ENCODE measurements at places on chromosomes 2 and 18. TPM values are rescaled to one million over a fixed set of nuclear protein-coding genes. Genes with fewer than 3 reads are reported as not detected.

The LIMS2 gene
- 1.1 TPM for total RNA-seq

The DSG1 gene
- total RNA-seq: not detected

The PEX13 gene
- total RNA-seq: 34.8 TPM

The SLC9A4 gene
- total RNA-seq: not detected

The LRRTM1 gene
- total RNA-seq: not detected

The HNMT gene
- 14.2 TPM for total RNA-seq

The IL37 gene
- total RNA-seq: not detected

The EVA1A gene
- 89.2 TPM for total RNA-seq

The ALPI gene
- total RNA-seq: not detected

The TBC1D8 gene
- 1.3 TPM for total RNA-seq

The IL1RL1 gene
- under 0.01 TPM for total RNA-seq

The VIL1 gene
- not detected for total RNA-seq

The TPO gene
- not detected for total RNA-seq

The FKBP1B gene
- 10.2 TPM for total RNA-seq

The ZNF385B gene
- total RNA-seq: not detected

The AP1S3 gene
- total RNA-seq: 5.8 TPM

DNA sequence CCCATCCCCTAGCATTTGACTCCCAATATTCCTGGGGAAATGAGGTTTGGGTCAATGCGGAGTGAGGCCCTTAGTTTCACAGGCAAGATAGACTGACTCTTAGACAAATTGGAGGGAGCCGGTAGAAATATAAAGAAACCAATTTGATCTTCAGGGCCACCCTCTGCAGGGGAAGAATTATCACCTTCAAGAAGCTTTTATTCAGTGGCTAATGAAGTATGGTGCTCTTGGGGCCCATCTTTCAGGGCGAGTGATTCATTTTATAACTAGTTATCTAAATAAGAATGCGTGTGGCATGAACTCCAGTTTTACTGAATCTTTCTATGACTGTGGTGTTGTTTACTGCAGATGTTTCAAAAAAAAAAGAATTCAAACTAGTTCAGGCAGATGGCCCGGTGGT, 88.4 kb downstream of the LYPD1 start:
- no peak for DNase-seq

DNA sequence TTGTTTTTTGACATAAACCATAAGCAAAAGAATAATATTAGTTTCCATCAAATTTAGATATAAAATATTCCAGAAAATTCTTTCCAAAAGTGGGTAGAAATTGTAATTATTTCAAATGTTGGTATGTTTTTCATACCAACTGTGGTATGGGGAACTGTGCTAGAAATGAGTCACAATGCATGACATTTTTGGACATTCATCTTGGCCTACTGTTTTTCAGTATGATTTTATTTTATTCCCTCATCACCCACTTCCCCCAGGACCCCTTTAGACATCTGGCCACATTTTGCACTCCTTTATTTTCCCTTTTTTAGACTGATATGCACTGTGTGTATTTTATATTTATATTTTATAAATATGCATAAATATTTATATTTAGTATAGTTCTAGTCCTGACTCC, 97.1 kb downstream of the DPP4 start:
- no peak for DNase-seq

DNA sequence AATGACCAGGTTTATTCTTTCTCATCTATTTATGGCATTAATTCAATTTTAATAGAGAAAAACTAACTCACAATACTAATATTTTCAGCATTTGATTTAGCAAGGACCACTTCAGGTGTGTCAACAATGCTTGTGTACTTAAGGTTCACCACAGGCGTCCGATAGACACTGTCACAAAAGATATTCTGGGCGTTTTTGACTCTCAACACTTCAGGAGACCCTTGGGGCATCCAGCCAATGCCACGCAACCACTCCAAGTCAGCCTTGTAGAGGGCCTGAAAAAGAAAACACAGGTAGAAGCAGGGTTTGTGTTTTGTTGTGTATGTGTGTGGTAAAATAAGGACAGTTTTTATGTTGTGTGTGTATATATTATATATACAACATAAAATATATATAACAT, 158.2 kb downstream of the NEB start:
- no peak for DNase-seq

- DNase-seq: peak; percentile 78
Measured at GRCh38 chr2:27890146-27890923, at the start of the genes BABAM2 and RBKS. Gene BABAM2 (plus strand): TSS chr2:27890729. CDS start chr2:27894557, 3,828 bp downstream. Gene RBKS (minus strand): TSS chr2:27890387. CDS start chr2:27890345, 42 bp downstream.

- DNase-seq: no peak
Measured at GRCh38 chr18:56727399-56727798, 76.2 kb downstream of the WDR7 start.

GRCh38 chr2:16678964-16679363, 13.3 kb upstream of the CYRIA start:
- no peak for DNase-seq

- DNase-seq: peak; percentile 35
Measured at GRCh38 chr2:72494392-72494791, 331.4 kb downstream of the EXOC6B start.

DNA sequence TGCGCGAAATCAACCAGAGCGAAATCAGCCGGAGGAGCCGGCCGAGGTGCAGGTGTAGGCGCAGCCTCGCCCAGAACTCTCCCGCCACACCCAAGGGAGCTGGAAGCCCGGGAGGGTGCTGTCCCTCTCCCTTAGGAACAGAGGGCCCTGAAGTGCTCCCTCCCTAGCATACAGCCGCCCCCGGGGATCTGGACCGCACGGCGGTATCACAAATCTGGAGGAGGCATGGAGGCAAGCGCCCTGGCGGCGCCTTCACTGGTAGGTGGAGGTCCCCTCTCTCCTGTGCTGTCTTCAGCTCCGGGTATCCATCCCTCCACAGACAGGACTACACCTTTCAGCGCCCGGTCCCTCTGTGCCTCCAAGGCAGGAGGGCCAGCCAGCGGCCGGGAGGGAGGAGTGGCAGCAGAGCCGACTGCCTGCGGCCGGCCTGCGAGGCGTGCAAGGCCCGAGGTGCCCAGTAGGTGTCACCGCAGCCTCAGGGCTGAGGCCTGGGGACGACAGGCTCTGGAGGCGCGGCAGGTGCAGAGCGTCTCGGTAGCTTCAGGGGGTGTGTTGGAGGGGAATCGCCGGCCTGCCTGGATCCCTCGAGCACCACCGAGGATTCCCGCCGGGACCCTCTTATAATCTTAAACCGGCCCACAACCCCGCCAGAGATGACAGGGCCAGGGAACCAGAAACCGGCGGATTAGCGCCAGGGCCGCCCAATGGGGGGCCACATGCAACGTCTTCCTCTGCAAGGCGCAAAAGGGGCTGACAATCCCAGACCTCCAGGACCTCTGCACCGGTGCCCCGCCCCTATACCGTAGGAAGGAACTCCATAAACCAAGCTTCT, 2.8 kb downstream of the IHH start:
- DNase-seq: peak; percentile 56

- no peak for DNase-seq
Measured at GRCh38 chr2:197717863-197718262, 12.7 kb downstream of the MARS2 start.

- DNase-seq: peak; percentile 92
Measured at GRCh38 chr2:238974501-238975166, 126.7 kb downstream of the TWIST2 start.

DNA sequence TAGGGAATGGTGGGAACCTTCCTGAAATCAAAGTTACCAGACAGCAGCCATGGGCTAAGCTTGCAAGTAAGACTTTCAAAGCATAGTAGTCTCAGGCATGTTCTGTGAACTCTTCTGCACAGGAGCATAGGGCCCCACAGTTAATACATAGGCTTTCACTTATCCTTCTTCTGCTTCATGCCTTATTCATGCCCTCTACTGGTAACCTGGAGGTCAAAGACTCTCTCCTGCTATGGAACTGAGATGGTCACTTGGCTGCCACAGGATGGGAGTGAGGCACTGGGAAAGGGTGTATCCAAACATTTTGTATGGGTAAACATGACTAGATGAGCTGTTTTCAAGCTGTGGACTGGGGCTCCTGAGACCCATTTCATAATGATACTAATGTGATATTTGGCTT, 49.1 kb upstream of the ZNF638 start:
- no peak for DNase-seq

GRCh38 chr2:158024288-158024898, 77.3 kb upstream of the UPP2 start:
- DNase-seq: peak; percentile 31

DNA sequence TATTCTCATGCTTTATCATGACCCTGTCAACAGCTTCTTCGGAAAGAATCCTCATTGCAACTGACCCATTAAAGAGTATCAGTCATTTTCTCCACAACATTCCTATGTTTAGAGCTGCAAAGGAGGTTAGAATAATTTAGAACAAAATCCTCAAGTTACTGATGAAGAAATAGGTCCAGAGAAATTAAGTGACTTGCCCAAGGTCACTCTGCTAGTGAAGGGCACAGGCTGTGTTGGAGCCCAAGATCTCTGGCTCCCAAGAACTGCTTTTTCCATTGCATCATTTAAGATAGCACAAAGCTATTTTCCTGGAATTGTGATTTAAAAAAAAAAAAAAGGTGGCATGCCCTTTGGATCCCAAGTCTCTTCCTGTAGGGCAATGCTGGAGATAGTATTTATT, 9.6 kb downstream of the IRS1 start:
- no peak for DNase-seq

- DNase-seq: no peak
Measured at GRCh38 chr2:119206201-119206600, 17.4 kb upstream of the STEAP3 start.

GRCh38 chr2:118493213-118493612, 354.2 kb downstream of the EN1 start:
- DNase-seq: no peak

GRCh38 chr18:72410399-72410798, 133.7 kb downstream of the CBLN2 start:
- DNase-seq: no peak

- no peak for DNase-seq
Measured at GRCh38 chr2:205375461-205376448, 306.5 kb upstream of the NRP2 start.

GRCh38 chr2:113376253-113376912, 61.1 kb upstream of the ZNG1B start:
- DNase-seq: no peak

- DNase-seq: no peak
Measured at GRCh38 chr2:204933735-204934374, 388.6 kb downstream of the PARD3B start.

- no peak for DNase-seq
Measured at GRCh38 chr2:233094614-233095013, 34.5 kb downstream of the INPP5D start.

- DNase-seq: no peak
Measured at GRCh38 chr2:149799013-149799705, 211.6 kb upstream of the MMADHC start.

DNA sequence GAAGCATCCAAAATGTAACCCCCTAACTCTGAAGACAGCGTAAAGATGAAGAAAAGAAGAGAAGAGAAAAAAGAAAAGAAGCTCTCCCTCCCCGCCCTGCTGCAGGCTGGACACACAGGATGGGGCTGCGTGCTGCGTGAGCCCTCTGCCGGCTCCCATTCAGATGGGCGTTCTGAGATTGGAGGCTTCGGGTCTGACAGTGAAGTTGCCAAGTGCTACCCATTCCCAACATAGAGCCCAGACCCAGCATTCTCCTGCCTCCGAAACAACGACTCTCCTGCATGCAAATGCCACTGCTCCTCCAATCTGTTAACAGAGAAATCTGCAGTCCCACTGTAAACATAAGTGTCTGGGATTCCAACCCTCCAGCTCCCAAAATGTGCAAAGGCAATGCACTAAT, 234.9 kb downstream of the BCL11A start:
- DNase-seq: no peak

- no peak for DNase-seq
Measured at GRCh38 chr18:41700416-41700815, 254.6 kb upstream of the PIK3C3 start.

DNA sequence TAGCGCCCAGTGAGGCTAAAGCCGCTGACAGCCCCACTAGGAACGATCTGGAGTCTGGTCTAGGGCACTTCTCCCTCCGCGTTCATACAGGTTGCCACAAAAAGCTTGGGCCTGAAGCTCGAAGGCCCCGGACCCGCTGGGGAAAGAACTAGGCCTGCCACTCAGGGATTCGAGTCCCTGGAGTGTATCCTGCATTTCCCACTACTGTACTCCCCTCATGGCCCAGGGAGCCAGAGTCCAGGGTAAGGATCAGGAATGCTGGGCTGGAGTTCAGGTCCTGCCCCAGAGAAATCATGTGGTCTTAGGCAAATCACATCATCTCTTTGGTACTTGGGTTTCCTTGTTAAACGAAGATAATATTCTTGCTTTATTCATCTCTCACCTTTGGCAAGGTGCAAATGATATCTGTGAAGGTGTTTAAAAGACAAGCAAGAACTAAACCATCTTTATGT, 1.4 kb upstream of the ZFP36L2 start:
- peak; percentile 46 for DNase-seq

Data from IMR-90 (cell line).